ENCODE measurements at places on chromosomes 13 and 19.

DNA sequence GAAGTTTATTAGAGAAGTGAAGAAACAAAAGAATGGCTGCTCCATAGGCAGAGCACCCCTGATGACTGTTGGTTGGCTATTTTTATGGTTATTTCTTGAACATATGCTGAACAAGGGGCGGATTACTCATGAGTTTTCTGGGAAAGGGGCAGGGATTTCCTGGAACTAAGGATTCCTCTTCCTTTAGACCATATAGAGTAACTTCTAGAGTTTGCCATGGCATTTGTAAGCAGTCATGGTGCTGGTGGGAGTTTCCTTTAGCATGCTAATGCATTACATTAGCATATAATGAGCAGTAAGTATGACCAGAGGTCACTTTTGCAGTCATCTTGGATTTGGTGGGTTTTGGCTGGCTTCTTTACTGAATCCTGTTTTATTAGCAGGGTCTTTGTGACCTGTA is 38.7 kb upstream of the PCDH8 start:
- DNase-seq = no peak

- DNase-seq = no peak
These were observed 11.5 kb downstream of the BEST2 start for GRCh38 chr19:12763100-12763499.

DNA sequence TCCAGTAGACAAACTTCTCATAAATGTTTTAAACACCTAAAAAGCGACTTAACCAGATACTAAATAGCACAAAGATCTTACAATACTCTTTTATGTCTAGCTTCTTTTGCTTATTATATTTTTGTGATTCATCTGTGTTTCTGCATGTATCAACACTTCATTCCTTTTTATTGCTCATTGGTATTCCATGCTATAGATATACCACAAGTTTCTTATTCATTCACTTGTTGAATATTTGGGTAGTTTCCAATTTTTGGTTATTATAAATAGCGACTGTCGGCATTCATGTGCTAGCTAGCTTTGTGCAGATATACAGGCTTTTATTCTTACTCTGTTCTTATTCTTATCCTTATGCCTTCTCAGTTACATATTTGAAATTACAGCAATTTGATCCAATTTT is 50.0 kb upstream of the RGCC start:
- DNase-seq = no peak

GRCh38 chr19:34493649-34494044 is 12.1 kb downstream of the WTIP start:
- DNase-seq = no peak

DNA sequence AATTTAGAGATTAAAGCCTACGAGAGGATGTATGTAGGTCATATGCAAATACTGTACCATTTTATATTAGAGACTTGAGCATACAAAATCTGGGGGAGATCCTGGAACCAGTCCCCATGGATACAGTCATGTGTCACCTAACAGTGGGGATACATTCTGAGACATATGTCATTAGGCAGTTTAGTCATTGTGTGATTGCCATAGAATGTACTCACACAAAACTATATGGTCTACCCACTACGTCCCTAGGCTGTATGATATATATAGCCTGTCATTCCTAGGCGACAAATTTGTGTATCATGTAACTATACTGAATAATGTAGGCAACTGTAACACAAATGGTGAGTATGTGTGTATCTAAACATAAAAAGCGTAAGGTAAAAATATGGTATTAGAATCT is 62.8 kb downstream of the WDFY2 start:
- no peak for DNase-seq

DNA sequence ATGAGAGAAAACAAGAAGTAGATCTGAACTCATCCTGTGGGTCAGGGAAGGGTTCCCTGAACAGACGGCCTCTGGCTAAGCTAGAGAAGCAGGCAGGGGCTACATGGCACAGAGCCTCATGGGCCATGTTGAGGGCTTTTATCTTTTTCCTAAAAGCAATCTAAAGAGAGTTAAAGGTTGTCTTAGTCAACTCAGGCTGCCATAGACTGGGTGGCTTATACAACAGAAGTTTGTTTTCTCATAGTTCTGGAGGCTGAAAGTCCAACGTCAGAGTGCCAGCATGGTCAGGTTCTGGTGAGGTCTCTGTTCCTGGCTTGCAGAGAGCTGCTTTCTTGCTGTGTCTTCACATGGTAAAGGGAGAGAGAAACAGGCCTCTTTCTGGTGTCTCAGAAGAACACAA is 2.9 kb upstream of the MBNL2 start:
- DNase-seq = no peak

GRCh38 chr19:15769586-15769985 is 17.9 kb upstream of the OR10H5 start:
- DNase-seq = no peak

GRCh38 chr13:107842562-107843180 is 372.7 kb downstream of the LIG4 start:
- no peak for DNase-seq

GRCh38 chr13:44508562-44509077 is 67.5 kb downstream of the TSC22D1 start:
- DNase-seq = no peak

DNA sequence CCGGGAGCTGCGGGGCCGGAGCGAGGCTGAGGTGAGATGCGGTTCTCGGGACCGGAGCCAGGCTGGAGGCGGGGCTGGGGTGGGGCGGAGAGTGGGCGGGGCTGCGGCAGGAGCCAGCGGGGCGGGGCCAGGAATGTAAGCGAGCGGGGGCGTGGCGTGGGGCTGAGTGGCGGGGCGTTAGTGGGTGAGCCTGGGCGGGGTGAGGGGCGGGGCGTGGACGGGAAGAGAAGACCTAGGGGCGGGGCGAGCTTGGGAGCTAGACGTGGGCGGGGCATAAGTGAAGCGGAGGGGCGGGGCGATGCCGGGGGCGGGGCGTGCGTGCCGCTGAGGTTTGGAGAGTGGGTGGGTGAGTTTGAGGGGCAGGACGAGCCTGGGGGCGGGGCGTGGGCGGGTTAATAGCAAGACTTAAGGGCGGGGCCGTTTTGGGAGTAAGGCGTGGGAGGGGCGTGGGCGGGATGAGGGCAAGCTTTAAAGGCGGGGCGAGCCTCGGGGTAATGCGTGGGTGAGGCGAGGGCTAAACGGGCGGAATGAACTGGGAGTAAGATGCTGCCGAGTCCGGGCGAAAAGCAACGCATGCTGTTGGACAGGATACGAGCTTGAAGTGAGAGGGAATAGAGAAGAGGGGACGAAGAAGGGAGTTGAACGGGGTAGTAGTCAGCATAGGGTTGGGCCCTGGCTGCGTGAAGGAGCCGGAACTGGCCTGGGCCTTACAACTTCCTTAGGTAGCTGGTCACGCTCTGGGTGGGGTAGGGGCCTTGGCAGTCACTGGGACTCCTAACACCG is 572 bp downstream of the SNAPC2 start:
- peak; percentile 82 for DNase-seq

DNA sequence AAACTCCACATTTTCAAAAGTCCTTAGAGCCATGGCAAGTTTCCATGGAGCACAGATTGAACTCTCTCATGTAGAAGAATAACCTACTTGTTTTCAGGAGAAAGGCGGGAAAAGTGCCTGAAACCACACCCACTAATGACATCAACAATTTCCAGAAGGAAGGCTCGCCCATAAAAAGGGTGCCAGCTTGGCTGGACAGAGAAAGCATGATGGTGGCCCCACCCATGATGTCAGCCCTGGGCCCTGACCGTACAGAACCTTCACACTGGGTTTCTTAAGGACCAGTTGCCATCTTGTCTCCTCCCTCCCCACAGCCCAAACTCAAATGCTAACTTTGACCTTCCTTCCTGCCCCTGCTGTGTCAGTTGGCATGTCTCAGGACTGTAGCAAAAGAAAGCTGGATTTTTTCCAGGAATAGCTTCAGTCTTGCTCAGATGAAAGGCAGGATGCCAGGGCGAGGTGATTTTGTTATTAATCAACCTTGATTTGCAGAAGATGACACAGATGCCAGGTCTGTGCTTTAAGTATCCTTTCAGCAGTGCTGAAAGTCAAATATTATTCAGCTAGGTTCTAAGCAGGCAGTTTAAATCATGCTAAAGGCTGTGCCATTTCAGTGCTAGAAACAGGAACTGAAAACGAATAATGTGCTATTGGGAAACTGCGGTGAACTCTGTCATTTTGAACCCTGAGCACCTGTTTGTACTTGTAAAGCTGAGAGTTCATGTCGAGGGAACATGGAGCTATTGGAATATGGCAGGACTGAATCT is 89.5 kb upstream of the RFC3 start:
- no peak for DNase-seq

- DNase-seq = no peak
These were observed 67.7 kb upstream of the STARD13 start for GRCh38 chr13:33353210-33353609.

- no peak for DNase-seq
These were observed 28.7 kb downstream of the ANKRD10 start for GRCh38 chr13:110885966-110886869.

DNA sequence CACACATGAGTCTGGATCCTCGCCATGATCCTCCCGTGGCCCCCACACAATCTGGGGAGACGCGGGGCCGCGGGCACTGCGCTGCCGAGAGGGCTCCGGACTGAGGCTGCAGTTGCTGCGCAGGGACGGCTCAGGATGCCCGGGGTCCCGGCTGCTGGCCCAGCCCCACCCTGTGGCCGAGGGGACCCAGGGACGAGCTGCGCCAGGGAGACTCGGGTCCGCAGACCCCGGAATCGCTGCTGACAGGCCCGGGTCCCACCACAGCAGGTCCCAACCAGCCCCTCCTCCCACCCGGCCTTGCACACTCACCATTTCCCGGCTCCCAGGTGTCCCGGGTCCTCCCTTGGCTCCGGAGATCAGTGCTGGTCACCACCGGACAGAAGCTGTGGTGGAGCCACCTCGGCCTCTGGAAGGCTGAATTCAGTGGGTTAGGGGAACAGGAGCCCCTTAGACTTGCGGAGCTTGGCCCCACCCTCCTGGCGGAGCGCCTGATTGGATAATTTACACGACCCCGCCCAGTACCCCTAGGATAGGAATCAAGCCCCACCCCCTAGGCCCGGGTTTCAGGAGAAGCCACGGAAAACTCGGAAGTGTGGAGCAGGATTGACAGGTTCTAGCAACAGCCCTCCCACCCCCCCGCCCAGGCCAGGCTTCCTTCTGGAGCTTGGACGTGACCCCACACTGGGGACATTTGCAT is 57.4 kb downstream of the ZNF44 start:
- DNase-seq = no peak

GRCh38 chr13:36259361-36260137 is 38.1 kb downstream of the CCDC169 start:
- DNase-seq = no peak

DNA sequence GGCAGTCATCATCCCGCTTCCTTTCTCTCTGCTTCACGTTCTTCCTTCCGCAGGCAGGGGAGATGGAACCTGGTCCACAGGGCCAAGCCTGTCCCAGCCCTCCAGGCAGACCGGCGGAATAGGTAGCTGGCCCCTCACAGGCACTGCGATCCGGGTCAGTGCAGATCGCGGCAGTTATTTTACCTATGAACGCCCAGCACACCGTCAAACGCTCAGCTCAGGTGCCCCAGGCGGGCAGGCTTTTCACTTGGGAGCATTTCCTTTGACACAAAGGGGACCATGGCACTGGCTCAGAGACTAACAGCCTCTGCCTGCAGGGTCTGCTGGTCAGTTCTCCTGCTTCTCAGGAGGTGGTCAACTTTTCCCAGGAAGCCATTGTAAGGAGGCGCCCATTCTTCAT is 97.0 kb upstream of the ZNF98 start:
- DNase-seq = no peak

Data from DMS 273 treated with DMSO at 0.1 percent for 48 hours (cell line).